Ascending aorta (tissue), 2 donors: ENCODE measurements at places on chromosomes 7 and 10. TPM values are rescaled to one million over a fixed set of nuclear protein-coding genes. Genes with fewer than 3 reads are reported as not detected.

The CUZD1 gene
- total RNA-seq: not detected

The EN2 gene
- not detected for total RNA-seq

The RAPGEF5 gene
- total RNA-seq: 65.8 TPM

DNA sequence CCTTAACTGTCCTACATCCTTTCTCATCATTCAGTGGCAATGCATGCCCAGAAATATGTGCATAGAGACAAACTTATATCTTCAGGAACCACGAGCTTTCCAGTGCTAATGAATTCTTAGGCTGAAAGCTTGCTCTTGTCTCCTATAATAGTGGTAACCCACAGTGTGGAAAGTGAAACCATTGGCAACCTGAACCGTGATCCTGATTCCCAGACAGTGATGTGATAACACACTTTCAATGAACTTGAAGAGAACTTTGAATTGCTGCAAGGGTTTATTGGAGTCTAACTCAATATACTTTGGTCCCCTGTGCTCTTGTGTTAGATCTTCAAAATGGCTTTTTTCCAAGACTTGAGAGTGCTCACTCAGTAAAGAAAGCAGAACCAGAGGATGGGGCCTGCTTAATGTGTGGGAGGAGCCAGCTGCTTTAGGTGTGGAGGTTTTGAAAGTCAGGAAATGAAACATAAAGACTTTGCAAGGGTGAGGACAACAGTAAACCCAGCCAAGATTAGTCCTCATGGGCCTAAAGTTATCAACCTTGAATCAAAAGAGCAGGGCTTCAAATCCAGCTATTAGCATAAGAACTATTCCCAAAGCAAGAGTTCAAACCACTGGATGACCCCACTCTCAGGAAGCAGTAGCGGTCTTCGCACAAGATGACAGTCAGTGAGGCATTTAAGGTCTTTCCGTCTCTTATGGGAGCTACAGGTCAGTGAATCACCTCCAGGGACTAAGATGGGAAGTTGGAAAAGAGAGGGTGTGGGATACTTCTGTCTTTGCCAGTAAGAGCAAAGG lies 332.4 kb upstream of the NRP1 start:
- no peaks in the 10 kb centered on the region for H3K4me1 ChIP-seq
- no peak overlapping the region for H3K4me3 ChIP-seq
- no peak for DNase-seq
- no peak overlapping the region for H3K27ac ChIP-seq
- no peaks in the 10 kb centered on the region for H3K27me3 ChIP-seq
- no peaks in the 10 kb centered on the region for H3K36me3 ChIP-seq

DNA sequence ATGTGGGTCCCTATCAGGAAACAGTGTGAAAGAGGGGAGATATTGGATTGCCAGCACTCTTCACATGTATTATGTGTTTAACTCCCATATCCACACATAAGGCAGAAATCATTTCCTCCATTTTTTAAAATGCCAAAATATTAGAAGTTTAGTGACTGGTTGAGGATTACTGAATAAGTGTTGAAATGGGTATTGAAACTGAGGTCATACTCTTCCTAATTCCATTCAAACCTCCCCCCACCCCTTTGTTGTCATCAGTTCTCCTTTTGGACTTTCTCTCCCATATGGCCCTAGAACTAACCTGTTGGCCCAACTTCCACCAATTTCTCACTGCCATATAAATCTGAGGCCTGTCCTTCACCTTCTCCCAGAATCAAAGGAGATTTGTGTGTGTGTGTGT lies 81.6 kb downstream of the EVX1 start:
- no peaks in the 10 kb centered on the region for H3K27me3 ChIP-seq
- H3K27ac ChIP-seq: no peak overlapping the region
- no peak for DNase-seq
- H3K4me3 ChIP-seq: no peak overlapping the region
- H3K4me1 ChIP-seq: no peaks in the 10 kb centered on the region
- no peaks in the 10 kb centered on the region for H3K36me3 ChIP-seq

GRCh38 chr7:134024739-134025138 lies 102.4 kb upstream of the LRGUK start:
- H3K4me3 ChIP-seq: no peak overlapping the region
- no peaks in the 10 kb centered on the region for H3K4me1 ChIP-seq
- no peak for DNase-seq
- H3K27me3 ChIP-seq: no peaks in the 10 kb centered on the region
- no peak overlapping the region for H3K27ac ChIP-seq

- no peaks in the 10 kb centered on the region for H3K36me3 ChIP-seq
- H3K27me3 ChIP-seq: no peaks in the 10 kb centered on the region
- H3K27ac ChIP-seq: peak overlapping the region; percentile 77
Measured at GRCh38 chr10:49139028-49139845, 5.4 kb upstream of the FAM170B start.

- no peak overlapping the region for H3K4me3 ChIP-seq
- no peaks in the 10 kb centered on the region for H3K36me3 ChIP-seq
- H3K27me3 ChIP-seq: no peaks in the 10 kb centered on the region
- H3K27ac ChIP-seq: no peak overlapping the region
- no peaks in the 10 kb centered on the region for H3K4me1 ChIP-seq
Measured at GRCh38 chr10:127570036-127570435, 20.9 kb downstream of the NPS start.

- no peak for DNase-seq
- H3K27ac ChIP-seq: no peak overlapping the region
- H3K4me1 ChIP-seq: no peaks in the 10 kb centered on the region
- H3K36me3 ChIP-seq: no peaks in the 10 kb centered on the region
- no peaks in the 10 kb centered on the region for H3K27me3 ChIP-seq
Measured at GRCh38 chr10:128017822-128018221, 108.4 kb downstream of the MKI67 start.

DNA sequence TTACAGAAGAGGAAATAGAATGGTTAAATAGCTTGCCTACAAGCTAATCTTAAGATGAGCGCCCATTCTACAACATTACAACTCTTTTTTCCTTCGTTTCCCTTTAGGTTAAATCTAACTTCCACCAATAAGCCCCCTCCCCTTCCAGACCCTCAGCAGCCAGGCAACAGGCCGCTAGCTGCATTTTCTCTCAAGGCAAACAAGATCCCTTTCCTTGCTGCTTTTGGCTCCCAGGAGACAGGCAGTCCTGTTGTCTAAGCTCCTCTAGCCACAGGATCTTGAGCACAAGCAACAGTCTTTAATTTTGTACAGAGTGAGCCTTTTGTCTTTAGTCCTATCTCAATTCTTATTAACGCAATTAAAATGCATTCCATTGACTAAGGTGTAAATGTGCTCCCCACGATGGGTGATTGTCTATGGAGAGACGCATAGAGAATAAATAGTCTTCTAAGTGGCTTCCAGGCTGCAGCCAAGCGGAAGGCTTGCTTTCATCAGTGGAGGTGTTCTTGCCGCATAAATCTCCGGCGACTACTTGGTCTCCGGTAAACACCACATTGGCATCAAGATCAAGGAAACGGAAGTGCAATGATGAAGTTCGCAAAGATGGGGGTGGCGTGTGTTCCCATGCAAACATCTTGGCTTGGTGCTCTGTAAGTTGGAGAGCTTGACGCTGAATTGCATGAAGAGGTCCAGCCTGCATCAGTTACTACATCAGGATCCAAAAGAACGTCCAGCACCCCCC lies 181.9 kb upstream of the LYZL2 start:
- H3K4me3 ChIP-seq: peak overlapping the region; percentile 54
- DNase-seq: no peak
- H3K4me1 ChIP-seq: peaks cover 29% of the 10 kb centered on the region
- H3K27me3 ChIP-seq: no peaks in the 10 kb centered on the region
- no peaks in the 10 kb centered on the region for H3K36me3 ChIP-seq

GRCh38 chr7:154255324-154255723 lies 203.1 kb downstream of the DPP6 start:
- no peaks in the 10 kb centered on the region for H3K36me3 ChIP-seq
- no peak overlapping the region for H3K27ac ChIP-seq
- no peaks in the 10 kb centered on the region for H3K27me3 ChIP-seq
- DNase-seq: no peak
- H3K4me1 ChIP-seq: no peaks in the 10 kb centered on the region
- H3K4me3 ChIP-seq: no peak overlapping the region

DNA sequence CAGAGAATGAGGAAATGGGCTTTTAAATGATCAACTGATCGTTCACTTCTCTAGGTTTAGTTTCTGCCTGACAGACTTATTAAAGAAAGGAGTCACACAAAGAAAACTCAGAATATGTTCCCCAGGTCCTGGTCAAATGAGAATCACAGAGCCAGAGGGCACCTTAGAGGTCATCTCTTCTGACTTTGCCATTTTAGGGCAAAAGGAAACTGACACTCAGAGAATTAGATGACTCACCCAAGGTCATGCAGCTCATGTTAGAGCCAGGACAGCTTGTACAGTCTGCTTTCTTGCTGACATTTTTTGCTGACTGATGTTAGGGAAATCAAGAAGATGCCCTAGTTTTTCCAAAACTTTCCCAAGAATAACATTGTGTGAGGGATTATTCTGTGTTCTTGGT lies 312.7 kb upstream of the SP8 start:
- no peaks in the 10 kb centered on the region for H3K4me1 ChIP-seq
- no peak overlapping the region for H3K27ac ChIP-seq
- H3K27me3 ChIP-seq: no peaks in the 10 kb centered on the region
- no peak overlapping the region for H3K4me3 ChIP-seq
- H3K36me3 ChIP-seq: no peaks in the 10 kb centered on the region

- H3K4me1 ChIP-seq: no peaks in the 10 kb centered on the region
- DNase-seq: no peak
- no peak overlapping the region for H3K27ac ChIP-seq
Measured at GRCh38 chr10:126227762-126228134, 160.5 kb downstream of the ADAM12 start.
